Cardiac atrium fibroblast (primary cell): ENCODE measurements at places on chromosomes 3 and 15. TPM values are rescaled to one million over a fixed set of nuclear protein-coding genes. Genes with fewer than 3 reads are reported as not detected.

CELSR3 gene
- total RNA-seq, result 1.9 and 2.5 TPM in 2 replicates

MST1 gene
- total RNA-seq, result 6.6 and 10.1 TPM in 2 replicates

SCG3 gene
- total RNA-seq, result not detected in 2 replicates

PLCL2 gene
- 2.9 and 4.9 TPM in 2 replicates for total RNA-seq

GOLGA8G gene
- total RNA-seq, result not detected in 2 replicates

GOLGA6D gene
- total RNA-seq, result not detected in 2 replicates

SAMMSON gene
- 0.16 TPM in 1 of 2 replicates, not detected in the other for total RNA-seq

P2RY12 gene
- not detected in 2 replicates for total RNA-seq

TGM4 gene
- total RNA-seq, result not detected in 2 replicates

AP3B2 gene
- not detected in 2 replicates for total RNA-seq

TM4SF18 gene
- 0.36 and 2.4 TPM in 2 replicates for total RNA-seq

SNX33 gene
- total RNA-seq, result 36.1 and 36.6 TPM in 2 replicates

MINAR1 gene
- total RNA-seq, result 0.36 and 0.49 TPM in 2 replicates

AGBL1 gene
- not detected in 2 replicates for total RNA-seq

GOLIM4 gene
- total RNA-seq, result 29.2 and 35.2 TPM in 2 replicates

ALDH1L1 gene
- total RNA-seq, result 7.0 and 13.7 TPM in 2 replicates

SCAANT1 gene
- not detected in 2 replicates for total RNA-seq

GOLGA8T gene
- total RNA-seq, result not detected in 2 replicates

HHATL gene
- not detected in 2 replicates for total RNA-seq

CCDC191 gene
- total RNA-seq, result 1.1 and 2.3 TPM in 2 replicates

SPATA16 gene
- not detected in 2 replicates for total RNA-seq

ATP8B4 gene
- total RNA-seq, result 0.18 and 0.49 TPM in 2 replicates

ADAMTS9 gene
- 9.7 and 28.2 TPM in 2 replicates for total RNA-seq

LRRC49 gene
- 4.9 and 5.8 TPM in 2 replicates for total RNA-seq

CEP97 gene
- total RNA-seq, result 6.0 and 6.9 TPM in 2 replicates

NR1I2 gene
- not detected in 2 replicates for total RNA-seq

EFCAB12 gene
- not detected in 2 replicates for total RNA-seq

REC114 gene
- total RNA-seq, result not detected in 2 replicates

LSAMP gene
- total RNA-seq, result 0.16 and 0.18 TPM in 2 replicates

TMCC1 gene
- total RNA-seq, result 6.1 and 11.5 TPM in 2 replicates

SPTSSB gene
- not detected in 2 replicates for total RNA-seq

SPG11 gene
- 37.7 and 42.8 TPM in 2 replicates for total RNA-seq

C3orf52 gene
- 1.6 TPM in 2 replicates for total RNA-seq

TEX55 gene
- not detected in 2 replicates for total RNA-seq
